Neuronal stem cell (in vitro differentiated cells): ENCODE measurements at places on chromosomes 7 and 10.

- no peaks in the 10 kb centered on the region for H3K27me3 ChIP-seq
- DNase-seq: no peak
- H3K36me3 ChIP-seq: peaks cover 27% of the 10 kb centered on the region
- peak overlapping the region; percentile 99 for H3K4me3 ChIP-seq
These were observed 887 bp downstream of the TMUB1 start for GRCh38 chr7:151082141-151083070.

DNA sequence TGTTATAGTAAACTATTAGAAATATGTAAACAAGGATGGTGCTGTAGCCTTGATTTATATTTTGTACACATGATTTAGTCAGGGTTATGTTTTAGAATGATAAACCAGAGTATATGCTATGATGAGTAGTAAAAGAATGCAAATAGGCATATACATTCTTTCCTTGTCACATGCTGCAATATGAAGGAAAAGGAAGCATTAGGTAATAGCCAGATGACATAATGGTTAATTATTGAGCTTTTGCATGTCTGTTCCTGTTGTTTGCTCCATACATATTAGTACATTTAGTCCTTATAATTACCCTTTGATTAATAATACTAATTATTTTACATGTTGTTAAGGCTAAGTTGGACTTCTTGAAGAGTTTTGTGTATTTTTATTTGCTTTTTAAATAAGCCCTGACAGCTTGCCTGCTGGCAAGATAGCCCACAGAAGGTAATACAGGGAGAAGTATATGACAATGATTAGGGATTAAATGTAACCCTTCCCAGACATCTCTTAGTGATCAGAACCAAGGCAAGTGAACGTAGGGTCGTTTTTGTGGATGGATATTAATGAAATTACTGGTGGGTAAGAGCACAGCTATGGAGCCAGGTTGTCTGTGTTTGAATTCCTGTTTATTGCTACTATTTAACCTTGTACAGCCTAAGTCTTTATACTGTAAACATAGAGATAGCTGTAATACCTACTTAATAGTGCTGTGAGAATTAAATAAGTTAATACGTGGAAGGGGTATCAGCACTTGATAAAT is 68.4 kb downstream of the PHTF2 start:
- no peaks in the 10 kb centered on the region for H3K27me3 ChIP-seq
- H3K27ac ChIP-seq: no peak overlapping the region
- H3K36me3 ChIP-seq: no peaks in the 10 kb centered on the region
- no peaks in the 10 kb centered on the region for H3K4me1 ChIP-seq
- no peak overlapping the region for H3K4me3 ChIP-seq

- no peaks in the 10 kb centered on the region for H3K27me3 ChIP-seq
- no peak overlapping the region for H3K4me3 ChIP-seq
- no peaks in the 10 kb centered on the region for H3K4me1 ChIP-seq
- no peaks in the 10 kb centered on the region for H3K36me3 ChIP-seq
These were observed 62.8 kb downstream of the CUBN start for GRCh38 chr10:17066807-17067206.

DNA sequence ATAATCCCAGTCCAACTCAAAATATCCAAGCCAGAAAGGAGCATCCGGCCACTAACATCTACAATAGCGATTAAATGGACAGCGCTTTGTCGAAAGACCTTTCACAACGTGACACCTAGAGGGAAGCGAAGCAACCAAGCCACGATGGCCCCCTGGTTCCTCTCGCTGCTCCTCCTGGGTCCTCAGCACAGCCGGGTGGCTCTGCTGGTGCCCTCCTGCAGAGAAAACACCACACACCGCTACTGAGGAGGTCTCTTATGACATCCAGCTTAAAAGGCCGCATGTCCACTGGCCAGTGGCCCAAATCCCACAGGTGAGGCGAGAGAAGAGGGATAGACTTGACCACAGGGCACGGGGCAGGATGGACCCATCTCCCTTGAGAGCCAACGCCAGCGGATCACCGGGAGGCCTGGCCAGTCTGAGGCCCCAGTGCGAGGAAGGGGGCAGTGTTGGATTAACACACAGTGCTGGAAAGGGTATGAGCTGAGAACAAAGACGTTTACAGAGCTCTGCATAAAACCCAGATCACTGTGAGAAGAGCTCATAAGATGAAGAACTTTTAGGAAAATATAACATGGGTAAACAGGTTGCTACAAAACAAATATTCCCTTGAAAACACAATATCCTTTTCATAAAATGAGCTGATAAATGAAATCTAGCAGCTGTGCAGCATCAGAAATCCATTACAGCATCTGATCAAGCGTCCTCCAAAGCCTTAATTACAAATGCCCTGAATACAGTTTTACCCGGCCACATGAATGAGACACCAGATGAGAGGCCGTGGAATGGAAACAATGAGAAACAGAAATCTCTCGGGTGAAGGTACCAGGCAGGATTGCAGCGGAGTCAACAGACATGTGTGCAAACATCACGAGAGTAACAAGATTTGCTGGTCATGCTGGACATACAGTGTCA is 236.7 kb downstream of the DIP2C start:
- peaks cover 14% of the 10 kb centered on the region for H3K4me1 ChIP-seq
- no peaks in the 10 kb centered on the region for H3K36me3 ChIP-seq
- no peak overlapping the region for H3K4me3 ChIP-seq
- H3K27me3 ChIP-seq: no peaks in the 10 kb centered on the region

GRCh38 chr7:111763221-111763801 is 201.0 kb upstream of the IMMP2L start:
- no peaks in the 10 kb centered on the region for H3K4me1 ChIP-seq
- peak; percentile 38 for DNase-seq
- H3K27me3 ChIP-seq: no peaks in the 10 kb centered on the region
- no peak overlapping the region for H3K4me3 ChIP-seq

- no peaks in the 10 kb centered on the region for H3K36me3 ChIP-seq
- H3K4me3 ChIP-seq: no peak overlapping the region
These were observed 4.8 kb upstream of the MTPAP start for GRCh38 chr10:30353851-30354250.

DNA sequence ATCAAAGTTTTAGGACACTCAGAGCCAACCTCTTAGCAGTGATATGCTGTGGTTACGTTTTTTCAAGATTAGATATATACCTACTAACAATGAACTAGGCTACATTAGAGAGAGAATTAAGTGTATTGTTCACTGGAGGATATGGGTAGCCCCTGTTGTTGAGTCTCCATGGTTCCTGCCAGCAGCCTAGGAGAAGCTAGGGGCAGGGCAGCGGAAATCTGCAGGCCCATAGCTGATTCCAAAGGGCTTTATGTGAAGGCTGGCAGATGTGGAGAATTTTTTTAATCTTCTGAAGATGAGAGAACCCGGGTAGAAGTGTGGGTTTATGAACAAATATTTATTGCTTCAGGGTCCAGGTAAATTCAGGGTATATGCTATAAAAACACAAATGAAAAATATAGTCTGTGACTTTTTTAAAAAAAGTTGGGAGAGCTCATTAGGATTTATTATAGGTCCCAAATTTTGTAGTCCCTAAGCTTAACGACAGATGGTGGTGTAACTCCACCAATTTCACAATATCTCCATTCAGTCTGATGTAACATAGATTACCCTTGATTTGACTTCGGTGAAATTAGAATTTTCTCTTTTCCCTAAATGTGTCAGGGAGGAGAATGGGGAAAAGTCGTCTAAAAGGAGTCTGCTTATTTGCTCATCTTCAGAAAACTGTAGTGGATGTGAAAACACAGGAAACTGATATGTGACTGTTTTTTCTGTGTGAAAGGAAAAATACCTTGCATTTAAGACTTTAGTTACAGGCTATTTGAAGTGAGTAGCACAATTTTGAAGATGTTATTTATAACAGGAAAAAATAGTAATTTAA is 163.0 kb upstream of the PPP1R3A start:
- no peak overlapping the region for H3K4me3 ChIP-seq
- peak; percentile 39 for DNase-seq
- H3K27me3 ChIP-seq: peaks cover 30% of the 10 kb centered on the region
- no peaks in the 10 kb centered on the region for H3K36me3 ChIP-seq

DNA sequence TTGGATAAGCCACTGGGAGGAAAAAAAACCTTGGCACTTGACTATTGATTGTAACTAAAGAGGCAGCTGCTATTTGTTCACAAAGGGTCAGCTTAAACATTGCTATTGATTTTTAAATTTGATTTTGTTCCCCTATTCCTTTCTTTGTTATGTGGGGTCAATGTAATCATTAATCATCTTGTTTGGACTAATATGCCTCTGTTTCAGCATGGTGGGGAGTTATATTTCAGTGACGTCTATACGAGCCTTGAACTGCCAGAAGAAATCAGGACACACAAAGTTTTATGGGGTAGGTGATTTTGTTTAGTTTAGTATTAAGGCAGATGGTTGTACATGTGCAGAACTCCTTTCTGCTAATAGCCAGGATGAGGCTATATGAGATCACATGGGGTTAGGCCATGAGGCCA is 7.5 kb downstream of the AS3MT start:
- no peak overlapping the region for H3K27ac ChIP-seq
- H3K4me3 ChIP-seq: no peak overlapping the region

DNA sequence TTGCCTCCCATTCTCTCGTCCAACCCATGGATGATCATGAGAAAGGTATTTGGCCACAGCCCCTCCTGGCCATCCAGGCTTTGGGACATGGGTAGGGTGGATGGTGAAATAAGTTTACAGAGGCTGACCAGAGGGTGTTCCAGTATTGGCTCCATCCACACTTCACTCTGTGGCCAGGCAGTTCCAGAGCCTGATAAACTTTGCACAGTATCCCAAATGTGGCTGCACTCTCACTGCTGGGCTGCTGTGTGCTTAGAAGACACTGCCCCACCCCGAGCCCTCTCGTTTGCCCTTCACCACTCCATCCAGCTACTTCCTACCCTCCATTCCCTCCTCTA is 72.0 kb upstream of the ZMIZ1 start:
- no peak overlapping the region for H3K27ac ChIP-seq
- H3K4me3 ChIP-seq: no peak overlapping the region
- H3K36me3 ChIP-seq: no peaks in the 10 kb centered on the region
- peaks cover 16% of the 10 kb centered on the region for H3K27me3 ChIP-seq

DNA sequence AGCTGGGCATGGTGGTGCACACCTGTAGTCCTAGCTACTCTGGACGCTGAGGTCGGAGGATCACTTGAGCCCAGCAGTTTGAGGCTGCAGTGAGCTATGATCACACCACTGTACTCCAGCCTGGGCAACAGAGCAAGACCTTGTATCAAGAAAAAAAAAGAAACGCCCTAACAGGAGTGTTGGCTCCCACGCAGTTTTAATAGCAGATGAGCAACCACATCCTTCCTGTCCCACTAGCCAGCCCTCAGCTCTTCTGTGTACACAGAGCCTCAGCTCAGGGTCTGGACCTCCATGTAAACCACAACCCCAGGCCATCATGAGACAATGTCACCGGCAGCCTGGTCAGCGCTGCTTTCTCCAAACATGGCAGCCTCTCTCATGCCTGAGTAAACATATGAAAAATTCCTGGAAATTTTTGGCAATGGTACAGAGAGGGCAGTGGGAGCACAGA is 108.2 kb downstream of the PIP4K2A start:
- H3K4me3 ChIP-seq: no peak overlapping the region
- H3K36me3 ChIP-seq: no peaks in the 10 kb centered on the region
- H3K27me3 ChIP-seq: no peaks in the 10 kb centered on the region
- H3K4me1 ChIP-seq: no peaks in the 10 kb centered on the region
- DNase-seq: no peak
- no peak overlapping the region for H3K27ac ChIP-seq

DNA sequence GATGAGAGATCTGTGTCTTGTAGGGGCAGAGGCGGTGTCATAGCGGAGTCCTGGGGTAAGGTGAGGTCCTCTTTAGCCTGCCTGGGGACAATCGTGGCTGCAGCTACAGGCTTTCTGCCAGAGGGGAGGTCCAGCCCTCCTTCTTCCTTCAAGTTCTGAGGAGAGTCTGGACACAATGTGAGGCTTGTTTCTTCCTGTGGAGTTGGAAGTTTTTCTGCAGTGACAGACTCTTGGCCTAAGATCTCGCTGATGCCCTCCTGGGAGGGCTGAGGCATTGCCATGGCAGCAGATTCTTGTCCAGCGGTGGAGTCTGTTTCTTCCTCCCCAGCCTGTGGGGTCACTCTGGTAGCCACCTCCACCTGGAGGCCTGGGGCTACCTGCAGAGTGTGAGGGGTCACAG is 4.4 kb downstream of the NACAD start:
- no peak overlapping the region for H3K27ac ChIP-seq
- H3K27me3 ChIP-seq: no peaks in the 10 kb centered on the region
- H3K4me1 ChIP-seq: peaks cover 4% of the 10 kb centered on the region
- H3K4me3 ChIP-seq: no peak overlapping the region

- no peak overlapping the region for H3K4me3 ChIP-seq
- peaks cover 38% of the 10 kb centered on the region for H3K27me3 ChIP-seq
- no peak overlapping the region for H3K27ac ChIP-seq
- no peak for DNase-seq
- peaks cover 3% of the 10 kb centered on the region for H3K4me1 ChIP-seq
These were observed 21.1 kb downstream of the PLAU start for GRCh38 chr10:73931767-73932619.

- H3K4me1 ChIP-seq: no peaks in the 10 kb centered on the region
- H3K27me3 ChIP-seq: no peaks in the 10 kb centered on the region
- no peak overlapping the region for H3K27ac ChIP-seq
- H3K4me3 ChIP-seq: no peak overlapping the region
These were observed 70.4 kb downstream of the RALA start for GRCh38 chr7:39693812-39694211.

GRCh38 chr10:114743521-114744231 is 77.9 kb upstream of the FHIP2A start:
- H3K27me3 ChIP-seq: no peaks in the 10 kb centered on the region
- no peak overlapping the region for H3K4me3 ChIP-seq
- DNase-seq: no peak

DNA sequence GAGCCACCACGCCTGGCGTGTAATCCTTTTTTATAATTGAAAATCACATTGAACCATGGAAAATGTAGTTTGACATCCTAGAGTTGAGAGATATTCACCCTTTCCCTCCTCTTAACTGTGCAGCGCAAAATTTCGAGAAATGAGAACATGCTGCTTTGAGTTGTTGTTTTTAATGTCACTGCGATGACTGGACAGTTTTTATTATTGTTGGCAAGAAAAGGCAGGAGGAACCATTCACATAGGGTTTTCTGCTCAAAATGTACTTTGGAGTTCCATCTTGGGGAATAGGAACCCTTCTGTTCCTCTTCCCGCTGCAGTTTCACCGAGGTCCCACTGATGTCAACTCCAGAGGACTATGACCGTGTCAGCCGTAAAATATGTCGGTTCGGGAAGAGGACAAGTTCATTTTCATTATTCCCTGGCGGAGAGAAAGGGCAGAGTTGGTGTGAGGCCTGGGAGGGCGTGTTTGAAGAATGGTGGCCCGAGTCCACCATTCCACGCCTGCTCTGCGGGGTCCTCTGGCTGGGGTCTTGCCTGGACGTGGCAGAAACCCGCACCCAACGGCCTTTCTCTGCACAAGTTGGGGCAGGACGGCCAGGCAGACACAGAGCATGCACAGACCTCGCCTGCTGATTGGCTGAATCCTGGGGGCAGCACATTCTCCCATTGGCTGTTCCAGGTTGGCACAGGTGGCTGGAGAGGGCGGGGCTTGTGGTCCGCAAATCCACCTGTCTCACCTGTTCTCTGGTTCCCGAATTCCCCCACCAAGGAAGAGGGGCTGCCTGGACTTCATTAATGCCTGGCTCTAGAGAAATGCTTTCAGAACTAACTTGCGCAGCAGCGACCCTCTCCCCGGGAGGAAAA is 105.1 kb upstream of the TCF7L2 start:
- no peak overlapping the region for H3K4me3 ChIP-seq
- H3K36me3 ChIP-seq: no peaks in the 10 kb centered on the region

- H3K4me3 ChIP-seq: no peak overlapping the region
- DNase-seq: no peak
- no peak overlapping the region for H3K27ac ChIP-seq
These were observed 362.9 kb downstream of the GFRA1 start for GRCh38 chr10:115909962-115910731.
